Lung microvascular endothelial cell (primary cell): ENCODE measurements at places on chromosomes 4 and X. TPM values are rescaled to one million over a fixed set of nuclear protein-coding genes. Genes with fewer than 3 reads are reported as not detected.

EDA gene
- total RNA-seq: 0.20 and 0.65 TPM in 2 replicates

DRD5 gene
- not detected in 2 replicates for total RNA-seq

RNF212 gene
- total RNA-seq: 0.22 and 0.79 TPM in 2 replicates

DCHS2 gene
- total RNA-seq: 0.40 and 1.7 TPM in 2 replicates

KLHL4 gene
- 51.8 and 53.2 TPM in 2 replicates for total RNA-seq
